Effector memory CD8-positive, alpha-beta T cell (primary cell): ENCODE measurements at places on chromosomes 1 and 21.

DNA sequence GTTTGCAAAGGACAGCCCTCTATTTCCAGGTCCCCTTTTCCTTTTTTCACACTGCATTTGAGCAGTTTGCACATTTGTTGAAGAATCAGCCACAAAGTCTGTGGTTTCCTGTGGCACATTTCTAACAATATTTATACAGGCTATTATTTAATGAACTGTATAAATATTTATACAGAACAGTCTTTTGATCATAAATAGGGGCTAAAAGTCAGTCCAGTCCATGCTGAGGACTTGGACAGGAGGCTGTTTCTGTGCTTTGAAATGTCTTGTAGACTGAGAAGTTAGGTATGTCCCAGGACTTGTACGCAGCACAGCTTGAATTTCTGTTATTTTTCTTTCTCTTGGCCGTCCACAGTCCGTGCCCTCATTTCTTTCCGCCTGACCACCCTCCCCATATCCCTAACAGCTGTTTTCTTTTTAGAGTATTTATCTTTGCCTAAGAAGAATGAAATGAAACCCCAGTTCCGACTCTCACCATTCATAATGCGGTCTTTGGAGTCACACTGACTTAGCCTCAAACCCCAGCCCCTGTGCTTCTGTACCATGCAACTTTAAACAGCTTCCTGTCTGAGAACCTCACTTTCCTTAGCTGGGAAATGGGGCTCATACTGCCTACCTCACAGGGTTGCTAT lies 19.7 kb downstream of the FGGY start:
- no peak for DNase-seq

DNA sequence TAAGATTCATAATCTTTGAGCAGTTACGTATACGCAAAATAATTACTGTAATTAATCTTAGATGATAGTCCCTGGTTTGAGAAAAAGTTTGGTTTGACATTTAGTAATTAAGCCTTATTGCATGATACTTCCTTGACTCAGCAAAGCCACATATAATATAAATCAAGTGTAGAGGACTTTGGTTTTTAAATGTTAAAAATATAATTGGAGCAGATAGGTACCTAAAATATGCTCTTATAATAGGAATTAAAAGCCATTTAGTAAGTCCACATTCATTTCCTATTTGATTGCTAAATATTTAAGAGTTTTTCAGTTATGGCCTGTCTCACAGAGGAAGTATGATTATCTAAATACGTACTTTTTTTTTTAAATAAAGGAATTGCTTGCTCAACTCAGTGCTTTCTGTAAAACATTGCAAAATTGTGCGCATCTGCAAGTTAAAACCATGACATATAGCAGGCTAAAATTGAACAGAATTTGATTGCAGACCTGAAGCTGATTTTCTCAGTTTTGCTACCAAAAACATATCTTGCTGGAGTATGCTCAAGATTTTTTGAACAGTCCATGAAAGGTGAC lies 20.4 kb downstream of the RPE65 start:
- DNase-seq: no peak

DNA sequence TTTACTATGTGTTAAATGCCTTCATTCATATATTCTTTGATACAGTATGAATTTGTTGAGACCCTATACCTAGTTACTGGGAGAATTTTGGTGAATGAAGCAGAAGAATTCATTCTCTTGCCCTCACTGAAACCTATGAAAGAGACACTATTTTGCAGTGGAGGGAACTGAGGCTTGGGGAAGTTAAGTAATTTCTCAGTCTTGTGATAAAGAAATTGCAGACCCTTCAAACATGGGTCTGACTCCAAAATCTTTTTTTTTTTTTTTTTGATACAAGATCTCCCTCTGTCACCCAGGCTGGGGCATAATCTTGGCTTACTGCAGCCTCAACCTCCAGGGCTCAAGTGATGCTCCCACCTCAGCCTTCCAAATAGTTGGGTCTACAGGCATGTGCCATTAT lies 132.1 kb downstream of the DNM3 start:
- DNase-seq: no peak

DNA sequence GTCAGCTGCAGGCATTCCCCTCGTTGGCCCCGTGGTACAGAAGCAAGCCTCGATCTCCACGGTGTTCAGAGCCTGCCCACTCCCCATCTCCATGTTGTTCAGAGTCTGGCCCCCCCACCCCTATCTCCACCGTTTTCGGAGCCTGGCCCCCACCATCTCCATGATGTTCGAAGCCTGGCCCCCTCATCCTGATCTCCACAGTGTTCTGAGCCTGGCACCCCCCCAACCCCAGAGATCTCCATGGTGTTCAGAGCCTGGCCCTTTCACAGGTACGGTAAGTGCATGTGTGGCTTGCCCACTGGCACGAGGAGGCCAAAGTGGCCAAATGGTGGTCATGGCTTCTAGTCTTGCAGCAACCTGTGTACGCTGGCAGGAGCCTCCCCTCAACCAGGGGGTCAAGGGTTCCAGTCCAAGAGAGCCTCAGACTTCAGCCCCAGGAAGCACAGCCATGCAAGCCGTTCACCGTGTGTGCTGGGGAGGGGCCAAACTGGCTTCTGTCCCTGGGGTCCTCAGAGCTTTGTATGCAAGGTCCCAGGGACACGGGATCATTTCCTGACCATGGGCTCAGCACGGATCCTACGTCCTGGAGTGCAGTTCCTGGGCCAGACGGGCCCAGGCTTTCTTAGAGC lies 13.3 kb upstream of the PCBP3 start:
- DNase-seq: no peak

GRCh38 chr1:197944485-197944884 lies 27.3 kb downstream of the LHX9 start:
- no peak for DNase-seq

DNA sequence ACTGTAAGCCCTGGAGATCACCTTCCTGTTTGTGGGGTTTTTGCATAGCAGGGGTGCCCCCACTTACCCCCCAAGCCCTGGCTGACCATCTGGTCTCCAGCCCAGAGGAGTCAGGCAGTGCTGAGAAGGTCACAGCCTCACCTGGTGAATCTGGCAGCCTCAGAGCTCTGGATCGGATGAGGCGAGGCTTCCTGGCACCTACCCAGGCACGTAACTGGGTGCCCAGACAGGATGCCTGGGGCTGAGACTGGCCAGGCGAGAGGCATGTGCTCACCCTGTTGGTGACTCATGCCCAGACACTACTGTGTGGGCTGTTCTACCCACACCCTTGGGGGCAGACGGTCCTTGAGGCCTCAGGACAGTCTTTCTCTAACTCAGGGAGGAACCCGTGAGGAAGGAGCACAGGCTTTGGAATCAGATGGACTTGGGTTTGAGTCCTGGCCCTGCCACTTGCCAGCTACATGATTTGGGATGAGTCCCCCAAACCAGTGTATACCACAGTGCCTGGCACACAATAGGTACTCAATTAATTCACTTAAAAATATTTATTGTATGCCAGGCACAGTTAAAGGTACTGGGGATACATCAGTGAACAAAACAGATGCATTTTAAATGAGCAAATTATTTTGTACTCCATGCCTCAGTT lies 15.1 kb upstream of the PADI3 start:
- DNase-seq: no peak

GRCh38 chr1:9061252-9061960 lies 8.0 kb downstream of the SLC2A5 start:
- DNase-seq: no peak

DNA sequence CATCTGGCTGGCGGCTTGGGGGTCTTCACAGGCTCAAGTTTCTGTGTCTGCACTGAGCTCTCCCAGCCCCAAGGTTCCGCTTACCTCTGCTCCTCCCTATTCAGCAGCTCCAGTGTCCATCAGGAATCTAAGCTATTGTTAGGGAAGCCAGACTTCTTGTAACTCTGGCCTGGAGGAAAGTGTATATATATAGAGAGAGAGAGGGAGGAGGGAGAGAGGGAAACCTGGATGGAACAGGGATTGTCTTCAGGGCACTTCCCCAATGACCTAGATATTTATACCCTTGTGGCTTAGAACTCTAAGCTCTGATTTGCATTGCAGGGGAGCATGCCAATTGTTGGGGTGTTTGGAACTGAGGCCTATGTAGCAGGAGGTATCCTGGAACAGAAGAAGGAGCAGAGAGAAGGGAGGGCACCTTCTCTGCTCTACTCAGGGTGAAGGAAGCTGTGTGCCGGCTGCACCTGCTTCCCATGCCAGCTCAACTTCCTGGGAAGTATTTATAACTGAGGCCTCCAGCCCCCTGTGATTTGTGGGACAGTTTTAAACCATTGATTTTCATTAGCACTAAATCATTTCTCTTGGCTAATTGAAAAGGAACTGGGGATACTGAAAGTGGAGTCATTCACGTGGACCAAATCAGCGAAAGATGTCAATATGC lies 70.9 kb downstream of the NAV1 start:
- no peak for DNase-seq

GRCh38 chr1:228280106-228280901 lies 72.5 kb downstream of the OBSCN start:
- DNase-seq: no peak

DNA sequence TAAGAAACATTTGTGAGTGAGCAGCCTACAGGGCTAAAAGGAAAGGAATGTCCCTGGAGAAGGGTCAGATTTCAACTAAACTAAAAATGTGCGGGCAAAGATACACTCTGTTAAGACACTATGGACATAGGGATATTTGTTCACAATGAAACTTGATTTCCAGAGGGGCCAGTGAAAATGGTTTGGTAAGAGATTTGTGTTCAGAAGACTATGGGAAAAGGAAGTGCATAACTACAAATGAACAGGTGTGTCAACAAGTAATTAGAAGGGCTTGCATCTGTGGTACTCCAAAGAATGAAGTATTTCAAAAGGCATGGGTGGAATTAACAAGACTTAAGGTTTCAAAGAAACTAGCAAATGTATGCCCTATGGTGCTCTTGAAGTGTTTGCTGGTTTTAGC lies 60.4 kb downstream of the NME7 start:
- no peak for DNase-seq

GRCh38 chr1:95386371-95386770 lies 152.4 kb downstream of the RWDD3 start:
- DNase-seq: no peak

GRCh38 chr1:17746920-17747319 lies 8.2 kb upstream of the ACTL8 start:
- DNase-seq: no peak

DNA sequence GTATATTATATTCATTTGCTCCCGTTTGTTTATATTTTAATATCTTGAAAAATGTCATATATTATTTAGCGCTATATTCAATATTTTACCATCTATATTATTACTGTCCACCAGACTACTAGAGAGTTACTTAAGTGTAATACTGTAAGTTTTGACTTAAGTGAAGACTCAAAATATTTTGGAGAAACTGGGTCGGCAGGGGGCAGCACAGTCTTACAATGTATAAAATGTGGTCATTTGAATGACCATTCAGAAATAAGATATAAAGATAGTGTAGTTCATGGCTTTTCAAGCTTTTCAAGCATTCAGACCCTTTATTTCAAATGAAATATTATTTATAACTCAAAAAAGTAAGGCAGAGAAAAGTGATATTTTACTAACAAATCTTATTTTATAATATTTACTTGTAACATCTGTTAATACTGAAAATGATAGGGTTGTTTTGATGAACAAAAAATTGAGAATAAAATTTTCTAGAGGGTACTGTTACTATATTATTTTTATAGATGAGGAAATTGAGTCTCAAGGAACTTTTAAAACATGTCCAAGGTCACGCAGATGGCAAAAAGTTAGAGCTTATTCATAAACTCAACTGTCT lies 89.0 kb upstream of the SERTAD4 start:
- DNase-seq: peak; percentile 8

DNA sequence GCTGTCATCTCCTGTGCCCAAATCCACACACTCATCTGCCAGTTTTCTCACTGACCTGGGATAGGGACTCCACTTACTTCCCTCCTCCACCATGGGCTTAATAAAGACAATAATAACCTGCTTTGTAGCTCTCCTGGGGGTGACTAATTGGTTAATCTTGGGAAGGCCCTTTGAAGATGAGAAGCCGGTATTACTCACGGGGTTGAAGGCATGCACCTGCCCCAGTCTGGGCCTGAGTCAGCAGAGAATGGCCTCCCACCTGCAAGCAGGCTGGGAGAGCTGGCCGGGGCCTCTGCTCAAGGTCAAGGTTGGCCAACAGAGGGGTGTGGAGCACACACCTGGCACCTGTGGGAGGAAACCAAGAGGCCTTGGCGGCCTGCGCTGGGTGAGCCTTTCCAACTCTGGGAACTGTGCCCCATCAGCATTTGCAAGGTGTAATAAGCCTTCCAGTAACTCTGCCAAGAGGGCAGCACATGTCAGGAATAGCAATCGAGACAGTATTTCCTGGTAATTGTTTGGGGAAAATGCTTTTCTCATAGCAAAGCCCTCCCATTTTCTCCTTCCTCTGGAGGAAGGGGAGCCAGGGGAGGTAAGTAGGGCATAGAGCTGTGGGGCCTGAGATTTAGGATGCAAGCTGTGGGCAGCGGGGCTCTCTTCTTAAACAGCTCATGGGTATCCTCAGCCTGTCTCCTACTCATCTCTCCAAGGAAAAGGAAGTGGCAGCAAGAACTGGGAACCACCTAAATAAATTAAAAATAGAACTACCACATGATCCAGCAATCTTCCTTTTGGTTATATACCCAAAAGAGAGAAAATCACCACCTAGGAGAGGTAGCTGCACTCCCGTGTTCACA lies 49.0 kb downstream of the TOMM20 start:
- DNase-seq: no peak

DNA sequence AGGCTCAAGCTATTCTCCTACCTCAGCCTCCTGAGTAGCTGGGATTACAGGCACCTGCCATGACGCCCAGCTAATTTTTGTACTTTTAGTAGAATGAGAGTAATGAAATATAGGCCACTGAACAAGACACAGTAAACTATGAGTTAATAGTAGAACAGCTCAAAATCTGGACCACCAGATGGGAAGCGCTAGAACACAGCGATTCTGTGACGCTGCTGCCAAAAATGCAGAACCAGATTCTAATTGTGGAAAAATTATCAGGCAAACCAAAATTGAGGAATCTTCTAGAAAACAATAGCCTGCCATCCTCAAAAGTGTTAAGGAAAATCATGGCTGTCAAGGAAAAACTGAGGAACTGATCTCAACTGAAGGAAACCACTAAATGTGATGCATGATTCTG lies 111.4 kb upstream of the TIAM1 start:
- no peak for DNase-seq

GRCh38 chr1:174397261-174397660 lies 50.5 kb upstream of the GPR52 start:
- no peak for DNase-seq

- DNase-seq: no peak
These were observed 55.9 kb downstream of the C1orf87 start for GRCh38 chr1:60017508-60018205.

- no peak for DNase-seq
These were observed 1.9 kb downstream of the RGS18 start for GRCh38 chr1:192160196-192160595.

- no peak for DNase-seq
These were observed 57.0 kb downstream of the DISC1 start for GRCh38 chr1:231683439-231684165.

DNA sequence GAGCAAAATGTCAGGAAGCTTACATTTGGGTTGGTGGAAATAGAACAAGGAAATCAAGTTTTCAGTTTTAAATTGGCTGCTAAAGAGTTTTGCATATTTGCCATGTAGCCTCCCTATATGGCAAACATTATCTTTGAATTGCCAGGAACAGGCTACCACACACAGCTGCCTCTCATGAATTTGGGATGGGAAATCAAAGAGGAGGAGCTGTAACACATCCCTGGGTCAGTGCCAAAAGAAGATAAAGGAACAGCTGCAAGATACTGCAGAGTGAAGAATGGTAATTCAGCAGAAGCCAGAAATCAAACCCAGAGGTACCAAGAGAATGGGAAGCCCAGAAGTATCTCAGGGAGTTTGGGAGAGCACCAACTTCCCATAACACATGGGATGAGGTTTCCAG lies 18.6 kb upstream of the RASAL2 start:
- DNase-seq: no peak

GRCh38 chr1:10909697-10910680 lies 102.5 kb upstream of the TARDBP start:
- peak; percentile 80 for DNase-seq
